A673 (cell line): ENCODE measurements at places on chromosomes 5 and 9.

DNA sequence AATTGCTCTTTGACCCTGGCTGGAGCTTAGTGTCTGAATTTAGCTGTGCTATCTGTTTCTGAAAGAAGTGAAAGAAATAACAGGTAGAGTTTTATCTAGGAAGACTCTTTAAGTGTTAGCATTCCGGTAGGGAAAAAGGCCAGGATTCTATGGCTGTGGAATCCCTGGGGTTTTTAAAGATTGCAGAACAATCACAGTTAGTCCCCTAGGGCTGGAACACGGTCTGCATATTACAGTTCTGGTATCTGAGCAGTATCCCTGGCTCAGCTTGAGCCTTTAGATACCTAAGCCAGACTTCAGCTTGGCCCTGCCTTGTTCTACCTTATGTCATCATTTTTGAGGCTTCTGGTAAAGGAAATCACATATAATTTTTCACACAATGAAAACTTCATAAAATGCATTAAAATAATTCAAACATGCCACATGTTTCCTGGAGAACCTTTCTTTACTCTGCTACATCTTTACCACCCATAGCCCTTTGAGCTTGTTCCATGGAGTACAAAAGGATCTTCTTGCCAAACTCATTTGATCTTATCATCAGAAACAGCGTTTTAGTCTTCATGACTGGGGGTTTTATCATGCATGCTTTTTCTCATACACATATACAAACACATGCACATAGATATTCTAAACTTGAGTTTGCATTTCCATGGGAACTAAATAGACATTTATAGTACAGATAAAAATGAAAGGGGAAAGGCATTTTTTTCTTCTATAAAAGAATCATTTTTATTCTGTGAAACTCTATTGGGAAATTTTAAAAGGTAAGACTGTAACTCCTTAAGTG, 410.8 kb downstream of the CETN3 start:
- DNase-seq: no peak

- peak; percentile 44 for DNase-seq
Observed at GRCh38 chr5:141877356-141878185, 639 bp downstream of the PCDH1 start.

- no peak for DNase-seq
Observed at GRCh38 chr9:2663461-2664173, 42.0 kb downstream of the VLDLR start.

DNA sequence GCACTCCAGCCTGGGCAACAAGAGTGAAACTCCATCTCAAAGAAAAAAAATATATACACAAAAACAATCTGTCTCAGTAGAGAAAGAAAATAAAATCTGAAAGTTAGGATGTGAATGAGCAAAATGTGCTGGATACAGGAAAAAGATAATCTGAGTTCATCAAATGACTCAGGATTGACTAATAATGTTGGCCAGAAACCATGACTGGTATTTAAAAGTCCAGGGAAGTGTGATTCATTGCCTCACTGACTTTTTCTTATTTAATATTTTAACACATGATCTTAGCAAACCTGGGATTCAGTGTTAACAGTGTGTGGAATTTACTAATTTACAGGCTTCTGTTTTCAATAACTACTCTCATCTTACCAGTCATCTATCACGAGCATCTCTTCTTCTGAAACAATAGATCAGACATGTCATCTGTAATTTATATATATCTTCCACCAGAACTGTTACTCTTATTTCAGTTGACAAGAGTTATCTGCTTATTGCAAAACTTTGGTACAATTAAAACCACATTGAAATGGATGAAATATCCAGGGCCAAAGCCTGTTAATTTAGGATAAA, 256.7 kb downstream of the CDH12 start:
- DNase-seq: peak; percentile 1

DNA sequence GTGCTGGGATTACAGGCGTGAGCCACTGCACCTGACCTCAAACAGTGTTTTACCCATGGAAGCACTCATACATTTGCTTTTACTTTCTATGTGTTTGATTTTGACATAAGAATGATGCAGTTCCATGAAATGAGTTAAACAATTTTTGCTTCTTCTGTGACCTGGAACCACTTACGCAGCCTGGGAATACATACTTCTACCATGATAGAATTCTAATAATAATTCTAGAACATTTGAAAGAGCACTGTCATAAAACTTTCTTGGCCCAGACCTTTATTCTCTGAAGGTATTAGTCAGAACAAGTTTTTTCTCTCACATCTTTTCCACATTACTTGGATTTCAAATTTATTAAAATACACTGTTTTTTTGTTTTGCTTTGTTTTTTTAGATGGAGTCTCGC, 25.3 kb upstream of the COL5A1 start:
- no peak for DNase-seq

DNA sequence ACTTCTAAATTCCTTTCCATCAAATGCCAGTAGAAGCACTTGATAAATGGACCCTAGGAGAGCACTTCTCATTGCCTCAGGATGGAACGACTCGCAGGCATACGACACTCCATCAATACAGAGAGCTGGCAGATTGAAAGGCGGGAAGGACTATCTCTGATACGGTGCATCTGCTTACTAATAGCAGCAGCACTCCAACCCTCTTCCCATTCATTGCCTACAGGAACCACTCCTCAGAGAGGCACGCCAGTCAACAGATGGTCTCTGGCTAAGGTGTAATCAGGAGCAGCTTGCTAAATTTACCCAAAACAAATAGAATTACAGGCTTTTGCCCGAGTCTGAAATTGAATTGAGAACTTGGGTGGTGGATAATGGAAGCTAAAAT, 168.1 kb downstream of the EFNA5 start:
- peak; percentile 30 for DNase-seq

DNA sequence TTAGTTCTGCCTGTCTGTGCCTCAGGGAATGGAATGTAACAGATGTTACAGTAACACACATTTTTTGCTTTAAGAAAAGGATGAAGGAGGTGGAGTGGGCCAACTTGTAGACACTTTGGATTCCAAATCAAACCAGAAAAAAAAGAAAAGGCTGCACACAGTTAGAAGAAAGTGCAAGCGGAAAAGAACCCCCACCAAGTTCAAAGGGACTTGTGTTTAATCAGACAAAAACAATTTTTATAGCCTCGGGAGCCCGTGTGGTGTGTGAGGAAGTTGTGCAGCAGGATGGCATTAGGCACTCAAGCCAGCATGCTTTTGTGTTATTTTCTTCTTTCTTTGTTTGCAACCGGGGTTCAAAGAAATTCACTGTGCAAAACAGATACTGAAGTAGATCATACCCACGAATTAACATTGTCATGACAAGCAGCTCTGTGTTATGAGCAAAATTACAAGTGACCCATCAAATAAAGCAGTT, 189.5 kb downstream of the SEMA5A start:
- DNase-seq: no peak

GRCh38 chr5:81755320-81755719, 4.4 kb upstream of the SSBP2 start:
- peak; percentile 74 for DNase-seq

DNA sequence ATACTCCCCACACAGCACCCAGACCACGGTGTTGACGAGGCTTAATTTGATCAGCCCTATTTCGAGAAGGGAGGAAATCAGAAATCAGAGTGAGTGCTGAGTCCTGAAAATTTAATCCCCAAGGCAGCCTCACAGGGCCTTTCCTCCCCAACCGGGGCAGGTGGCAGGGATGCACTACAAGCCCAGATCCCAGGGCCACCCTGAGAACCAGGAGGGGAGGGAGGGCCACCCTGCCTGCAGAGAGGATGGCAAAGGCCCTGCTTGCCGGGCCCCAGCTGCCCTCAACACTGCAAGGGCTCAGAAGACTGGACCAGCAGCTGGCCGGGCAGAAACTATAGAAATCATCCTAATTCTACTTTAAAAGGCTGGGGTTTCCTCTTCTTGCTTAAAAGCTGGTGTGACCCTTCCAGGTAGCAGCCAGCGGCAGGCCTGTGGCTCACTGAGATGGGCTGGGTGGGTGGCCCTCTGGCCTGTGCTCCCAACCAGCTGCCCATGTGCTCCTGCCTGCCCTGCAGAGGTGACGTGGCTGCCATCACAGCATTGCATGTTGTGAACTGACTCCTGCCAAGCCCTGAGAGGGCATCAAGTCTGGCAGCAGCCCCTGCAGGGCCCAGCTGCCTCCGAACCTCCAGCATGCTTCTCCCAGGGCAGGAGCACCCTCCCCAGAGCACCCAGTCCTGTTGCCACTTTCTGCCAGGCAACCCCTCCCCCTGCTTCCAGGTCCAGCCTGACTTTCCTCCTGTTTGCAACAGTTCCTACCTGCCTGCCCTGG, 122.8 kb downstream of the ADAMTS2 start:
- DNase-seq: no peak

- DNase-seq: no peak
Observed at GRCh38 chr5:153094333-153094732, 396.1 kb upstream of the GRIA1 start.

DNA sequence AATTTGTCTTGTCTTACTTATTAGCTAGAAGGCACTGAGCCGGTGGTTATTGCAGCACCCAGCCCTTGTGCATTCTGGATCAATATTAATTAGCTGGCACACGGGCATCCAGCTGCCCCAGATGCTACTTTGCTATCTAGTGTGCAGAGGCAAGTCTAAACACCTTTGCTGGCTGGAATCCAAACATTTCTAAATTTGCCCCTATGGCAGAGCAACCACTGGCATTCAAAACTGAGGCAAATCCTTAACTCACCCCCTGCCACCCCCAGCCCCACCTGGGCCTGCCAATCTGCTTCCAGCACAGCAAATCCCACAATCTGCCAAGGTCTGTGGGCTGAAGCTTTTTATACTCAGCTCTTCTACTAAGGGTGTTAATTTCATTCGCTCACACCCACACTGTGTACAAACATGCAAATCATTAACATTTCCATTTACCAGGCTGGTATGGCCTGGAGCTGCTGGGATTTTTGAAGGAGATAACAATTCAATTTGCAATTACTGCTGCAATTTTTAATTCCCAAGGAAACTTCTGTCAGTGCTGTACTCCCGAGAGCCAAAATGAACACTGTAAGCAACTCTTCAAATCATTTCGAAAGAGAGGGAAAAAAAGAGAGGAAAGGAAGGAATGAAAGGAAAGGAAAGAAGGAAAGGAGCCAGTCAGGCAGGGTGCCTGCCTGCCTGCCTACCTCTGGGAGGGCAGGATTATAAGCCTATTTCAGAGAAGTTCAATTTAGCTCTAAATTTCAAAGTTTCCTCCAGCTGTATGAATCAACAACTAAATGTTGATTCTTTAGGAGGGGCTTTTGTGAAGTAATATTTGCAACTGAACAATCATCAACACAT, 35.5 kb downstream of the RAPGEF1 start:
- DNase-seq: no peak

DNA sequence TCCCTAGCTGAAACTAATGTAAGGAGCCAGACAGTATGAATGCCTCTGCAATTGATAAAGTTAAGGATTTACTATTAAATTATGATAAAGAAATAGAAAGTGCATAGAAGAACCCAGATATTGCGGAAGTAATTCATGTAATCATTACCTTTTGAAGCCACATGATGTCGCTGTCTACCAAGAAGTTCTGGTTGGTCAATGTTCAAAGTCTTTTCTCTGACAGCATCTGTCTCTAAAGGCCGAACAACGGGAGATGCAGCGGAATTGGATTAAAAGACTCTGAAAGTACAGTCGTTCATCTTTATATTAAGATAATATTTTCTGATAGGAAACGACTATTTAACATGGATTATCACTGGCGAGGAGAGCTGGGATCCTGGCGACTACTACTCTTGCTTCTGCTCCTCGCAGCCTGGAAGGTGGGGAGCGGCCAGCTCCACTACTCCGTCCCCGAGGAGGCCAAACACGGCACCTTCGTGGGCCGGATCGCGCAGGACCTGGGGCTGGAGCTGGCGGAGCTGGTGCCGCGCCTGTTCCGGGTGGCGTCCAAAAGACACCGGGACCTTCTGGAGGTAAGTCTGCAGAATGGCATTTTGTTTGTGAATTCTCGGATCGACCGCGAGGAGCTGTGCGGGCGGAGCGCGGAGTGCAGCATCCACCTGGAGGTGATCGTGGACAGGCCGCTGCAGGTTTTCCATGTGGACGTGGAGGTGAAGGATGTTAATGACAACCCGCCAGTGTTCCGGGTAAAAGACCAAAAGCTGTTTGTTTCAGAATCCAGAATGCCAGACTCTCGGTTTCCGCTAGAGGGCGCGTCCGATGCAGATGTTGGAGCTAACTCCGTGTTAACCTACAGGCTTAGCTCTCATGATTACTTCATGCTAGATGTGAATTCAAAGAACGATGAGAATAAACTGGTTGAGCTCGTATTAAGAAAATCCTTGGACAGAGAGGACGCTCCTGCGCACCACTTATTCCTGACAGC, at the start of gene PCDHA8:
Gene PCDHA8 (plus strand): TSS at position 210 of the 985 bp plus-strand sequence. CDS start 135 bp downstream, at position 345.
- DNase-seq: peak; percentile 76

DNA sequence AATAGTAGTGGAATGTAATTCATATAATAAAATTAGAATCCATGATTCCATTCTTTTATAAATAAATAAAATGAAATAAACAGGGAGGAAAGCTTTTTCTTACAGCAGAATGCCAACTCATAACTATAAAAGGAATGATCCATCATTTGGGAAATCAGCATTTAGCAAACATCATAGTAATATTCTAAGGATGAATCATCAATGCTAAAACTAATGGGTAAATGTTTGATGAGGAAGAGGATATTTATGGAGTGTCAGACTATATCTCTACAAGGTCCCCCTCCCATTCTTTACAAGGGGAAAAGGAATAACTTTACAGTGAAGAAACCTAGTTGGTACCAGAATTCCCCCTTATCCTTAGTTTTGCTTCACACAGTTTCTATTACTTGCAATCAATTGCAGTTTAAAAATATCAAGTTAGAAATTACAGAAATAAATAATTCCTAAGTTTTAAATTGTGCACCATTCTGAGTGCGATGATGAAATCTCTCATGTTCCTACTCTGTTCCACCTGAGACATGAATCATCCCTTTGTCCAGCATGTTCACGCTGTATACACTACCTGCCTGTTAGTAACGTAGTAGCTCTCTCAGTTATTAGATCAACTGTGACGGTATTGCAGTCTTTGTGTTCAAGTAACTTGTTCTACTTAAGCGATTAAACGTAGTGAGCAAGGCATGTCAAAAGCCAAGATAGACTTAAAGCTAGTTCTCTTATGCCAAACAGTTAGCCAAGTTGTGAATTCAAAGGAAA, 14.2 kb upstream of the JAKMIP2 start:
- no peak for DNase-seq

DNA sequence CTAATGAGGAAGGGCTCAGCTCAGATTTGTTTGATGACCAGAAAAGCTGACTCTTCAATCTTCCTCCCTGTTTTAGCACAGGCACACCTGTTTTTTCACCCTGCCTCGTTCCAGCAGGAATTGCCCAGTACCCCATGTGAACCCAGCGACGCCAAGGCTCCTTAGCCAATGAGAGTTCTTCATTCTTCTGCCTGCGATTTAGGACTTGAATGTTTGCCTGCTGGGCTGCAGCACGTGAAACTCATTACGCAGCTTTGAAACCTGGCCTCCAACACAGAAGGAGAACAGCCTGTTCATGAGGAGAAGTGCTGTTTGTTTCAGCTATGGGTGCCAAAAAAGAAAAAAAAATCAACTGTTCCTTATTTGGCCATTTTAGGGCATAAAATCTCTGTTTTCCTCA, 315.5 kb downstream of the TRPM3 start:
- DNase-seq: no peak

- peak; percentile 85 for DNase-seq
Observed at GRCh38 chr5:141420855-141421488, at the start of gene PCDHGA11. Gene PCDHGA11 (plus strand): TSS chr5:141421051. CDS start chr5:141421228, 177 bp downstream.
